ENCODE measurements at places on chromosomes 1 and 21.

DNA sequence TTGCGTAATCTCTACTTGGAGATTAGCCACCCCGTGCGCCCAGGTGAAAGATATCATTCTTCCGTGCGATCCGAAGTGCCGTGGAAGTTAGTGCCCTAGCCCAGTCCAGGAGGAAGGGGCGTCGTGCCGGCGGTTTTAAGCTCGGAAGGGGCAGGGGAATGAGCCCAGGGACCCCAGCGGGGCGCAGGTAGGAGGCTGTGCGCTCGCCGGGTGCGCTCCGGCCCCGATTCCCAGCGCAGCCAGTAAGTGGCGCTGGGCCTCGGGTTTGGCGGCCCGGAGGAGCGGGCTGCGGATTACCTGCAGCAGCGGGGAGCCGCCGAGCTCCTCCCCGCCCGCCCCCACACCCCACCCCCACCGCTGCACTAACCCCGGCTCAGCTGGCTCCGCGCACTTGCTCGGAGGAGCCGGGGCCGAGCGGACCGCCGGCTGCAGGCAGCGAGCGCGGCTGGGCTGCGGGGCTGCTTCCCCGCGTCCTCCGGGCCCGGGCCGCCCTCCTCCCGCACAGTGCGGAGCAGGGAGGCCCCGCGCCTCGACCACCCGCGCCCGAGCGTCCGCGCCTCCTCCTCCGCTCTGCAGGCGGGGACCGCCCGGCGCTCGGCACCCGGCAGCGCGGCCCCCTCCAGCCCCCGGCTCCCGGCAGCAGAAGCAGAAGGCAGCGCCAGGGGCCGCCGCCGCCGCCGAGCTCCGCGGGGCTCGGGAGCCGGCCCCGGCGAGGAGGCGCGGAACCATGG, at the start of gene RYR2:
RYR2 (plus strand) TSS at position 390 of the 731 bp plus-strand sequence; CDS start at position 728, 338 bp downstream.
- DNase-seq: no peak

GRCh38 chr1:228109073-228109961, at the start of gene MRPL55:
Gene MRPL55, minus strand, starts transcription at chr1:228109299. Its CDS starts 1,039 bp downstream, at chr1:228108260.
- peak; percentile 98 for DNase-seq

GRCh38 chr1:19384113-19384512, 72.0 kb downstream of the SLC66A1 start:
- no peak for DNase-seq

DNA sequence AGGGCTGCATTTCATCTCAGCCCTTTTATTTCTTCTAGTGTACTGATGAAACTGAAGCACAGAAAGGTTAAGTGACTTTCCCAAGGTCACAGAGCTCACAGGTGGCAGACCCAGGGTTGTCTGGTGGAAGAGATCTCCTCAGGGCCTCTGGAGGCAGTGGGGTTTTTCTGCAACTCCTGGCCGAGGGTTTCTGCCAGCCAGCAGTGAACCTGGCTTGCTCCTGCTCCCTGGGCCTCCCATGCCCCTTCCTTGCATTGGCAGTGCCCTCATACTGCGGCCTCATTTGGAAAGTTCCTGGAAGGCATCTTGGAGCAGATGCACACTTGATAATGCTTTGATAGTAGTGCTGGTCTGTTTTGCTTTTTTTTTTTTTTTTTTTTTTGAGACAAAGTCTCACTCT, 7.7 kb downstream of the GALNT2 start:
- DNase-seq: no peak

DNA sequence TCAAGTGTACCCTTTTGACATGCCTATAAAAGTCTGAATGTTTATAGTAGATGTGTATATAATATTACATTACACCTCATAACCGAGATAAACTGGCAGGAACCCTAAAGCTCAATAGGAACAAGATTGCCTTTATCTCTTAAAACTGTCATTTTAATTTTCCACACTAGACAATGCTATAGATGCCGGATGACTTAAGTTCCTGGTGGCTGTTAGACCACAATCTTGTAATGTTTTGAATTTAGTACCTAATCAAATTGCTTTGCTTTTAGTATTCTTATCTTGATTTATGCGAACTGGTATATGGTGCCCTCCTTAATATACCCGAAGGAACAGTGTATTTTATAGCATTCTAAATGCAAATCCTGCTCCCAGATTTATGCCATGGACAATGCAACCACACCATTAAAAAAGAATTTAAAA, 1397.0 kb upstream of the ADGRL4 start:
- no peak for DNase-seq

GRCh38 chr1:20981915-20982314, 194.8 kb downstream of the EIF4G3 start:
- no peak for DNase-seq

DNA sequence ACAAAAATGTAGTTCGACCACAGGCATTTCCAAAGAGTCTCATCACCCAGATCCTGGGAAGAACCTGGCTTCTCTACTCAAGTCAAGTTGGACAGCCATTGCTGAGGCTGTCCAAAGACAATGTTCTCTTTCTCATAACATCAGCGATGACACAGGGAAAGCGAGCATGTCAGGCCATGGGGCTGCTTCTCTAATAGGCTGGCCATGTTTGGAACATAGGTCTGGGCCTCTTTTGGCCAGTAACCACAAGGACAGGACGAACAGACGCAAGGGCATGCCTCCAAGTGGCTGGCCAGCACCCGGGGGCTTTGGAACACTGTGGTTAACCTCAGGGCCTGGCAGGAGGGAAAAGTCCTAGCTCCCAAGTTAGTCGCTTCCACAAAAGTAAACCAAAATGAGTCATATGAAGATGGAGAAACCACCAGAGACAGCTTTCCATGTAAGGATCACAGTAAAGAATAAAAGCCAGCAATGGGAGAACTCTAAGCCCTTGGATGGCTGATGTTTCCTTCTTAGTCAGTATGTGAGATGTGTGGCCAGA, 80.6 kb upstream of the SLC44A3 start:
- DNase-seq: no peak

DNA sequence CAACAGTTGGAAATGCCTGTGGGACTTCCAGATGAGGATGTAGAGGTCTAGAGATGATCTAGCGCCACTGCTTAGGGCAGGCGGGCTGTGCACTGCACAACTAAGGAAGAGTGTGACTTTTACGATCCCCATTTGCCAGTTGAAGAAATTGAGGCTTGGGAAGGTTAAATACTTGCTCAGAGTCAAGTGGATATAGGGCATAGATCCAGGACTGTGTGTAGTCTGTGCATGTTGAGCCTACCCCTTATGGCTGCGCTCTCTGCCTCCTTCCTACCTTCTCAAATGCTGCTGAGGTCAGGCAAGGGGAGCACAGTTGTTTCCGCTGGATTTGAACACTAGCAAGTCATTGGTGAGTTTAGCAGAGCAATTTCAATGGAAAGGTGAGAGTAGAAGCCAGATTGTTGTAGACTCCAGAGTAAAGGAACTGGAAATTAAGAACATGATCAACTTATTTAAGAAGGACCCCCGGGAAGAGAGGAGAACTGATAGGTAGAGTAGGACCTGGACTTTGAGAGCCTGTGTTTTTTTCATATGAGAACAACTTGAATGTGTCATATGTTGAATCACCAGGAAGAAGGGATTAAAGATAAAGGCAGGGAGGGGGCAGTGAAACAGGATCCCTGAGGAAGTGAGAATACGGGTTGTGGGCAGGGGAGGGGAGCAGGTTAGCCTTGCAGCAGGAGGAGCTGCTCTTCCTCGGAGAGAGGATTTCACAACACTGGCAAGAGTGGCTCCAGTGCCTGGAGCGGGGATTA, 2.7 kb downstream of the CAPN2 start:
- DNase-seq: peak; percentile 48

- peak; percentile 64 for DNase-seq
These were observed 1.1 kb upstream of the TMEM82 start for GRCh38 chr1:15740924-15741850.

- DNase-seq: no peak
These were observed 12.1 kb downstream of the FCRL5 start for GRCh38 chr1:157540160-157540748.

DNA sequence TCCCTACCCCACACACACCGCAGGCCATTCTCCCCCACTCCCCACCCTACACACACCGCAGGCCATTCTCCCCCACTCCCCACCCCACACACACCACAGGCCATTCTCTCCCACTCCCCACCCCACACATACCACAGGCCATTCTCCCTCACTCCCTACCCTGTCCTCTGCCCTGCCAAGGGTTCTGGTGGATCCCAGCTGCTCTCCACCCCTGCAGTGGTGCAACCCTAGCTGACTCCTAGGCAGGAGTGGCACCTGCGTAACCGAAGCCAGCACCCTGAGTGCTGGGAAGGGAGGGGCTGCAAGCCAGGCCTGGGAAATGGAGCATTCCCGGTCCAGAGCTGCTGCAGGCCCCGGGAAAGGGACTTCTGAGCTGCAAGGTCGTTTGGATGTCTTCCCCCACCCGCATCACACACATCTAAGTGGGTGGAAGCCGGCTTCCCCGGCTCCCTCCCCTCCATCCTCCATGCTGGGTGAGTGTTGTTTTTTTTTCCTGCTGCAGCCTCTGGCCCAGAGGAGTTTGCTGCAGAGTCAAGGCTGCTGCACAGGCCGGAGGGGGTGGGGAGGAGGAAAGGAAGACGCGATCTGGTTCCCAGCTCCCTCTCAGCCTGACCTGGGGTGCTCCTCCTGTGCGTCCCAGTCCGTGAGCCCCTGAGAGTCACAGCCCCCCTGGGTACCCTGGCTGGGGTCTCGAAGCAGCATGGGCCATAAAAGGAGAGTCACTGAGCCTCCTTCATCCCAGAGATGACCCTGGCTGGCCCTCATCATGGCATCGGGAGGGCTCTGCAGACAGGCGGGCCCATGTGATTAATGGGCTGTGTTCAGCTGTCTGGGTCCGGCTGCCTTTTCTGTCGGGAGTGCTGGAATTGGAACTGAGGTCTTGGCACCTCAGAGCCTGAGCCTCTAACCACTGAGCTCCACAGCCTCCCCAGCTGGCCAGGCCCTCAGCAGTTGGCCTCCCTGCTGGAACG, 16.1 kb downstream of the H6PD start:
- no peak for DNase-seq

GRCh38 chr1:205067031-205067430, 17.2 kb downstream of the TMEM81 start:
- DNase-seq: no peak

DNA sequence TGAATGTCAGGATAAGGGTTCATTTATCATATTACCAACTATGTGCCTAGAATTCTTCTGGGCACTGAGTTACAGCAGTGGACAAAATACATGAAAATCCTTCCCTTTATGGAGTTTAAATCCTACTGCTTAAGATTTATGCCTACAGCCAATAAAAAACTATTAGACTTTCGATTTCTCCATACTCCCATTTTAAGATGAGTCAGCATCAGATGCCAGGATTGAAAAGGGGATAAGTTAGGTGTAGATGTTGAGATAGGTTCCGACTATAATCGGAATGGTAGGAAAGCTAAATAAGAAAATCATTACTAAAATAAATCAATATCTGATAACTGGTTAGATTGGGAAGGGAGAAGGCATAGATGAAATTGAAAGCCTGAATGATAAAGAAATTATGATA, 3.2 kb upstream of the COL24A1 start:
- no peak for DNase-seq

DNA sequence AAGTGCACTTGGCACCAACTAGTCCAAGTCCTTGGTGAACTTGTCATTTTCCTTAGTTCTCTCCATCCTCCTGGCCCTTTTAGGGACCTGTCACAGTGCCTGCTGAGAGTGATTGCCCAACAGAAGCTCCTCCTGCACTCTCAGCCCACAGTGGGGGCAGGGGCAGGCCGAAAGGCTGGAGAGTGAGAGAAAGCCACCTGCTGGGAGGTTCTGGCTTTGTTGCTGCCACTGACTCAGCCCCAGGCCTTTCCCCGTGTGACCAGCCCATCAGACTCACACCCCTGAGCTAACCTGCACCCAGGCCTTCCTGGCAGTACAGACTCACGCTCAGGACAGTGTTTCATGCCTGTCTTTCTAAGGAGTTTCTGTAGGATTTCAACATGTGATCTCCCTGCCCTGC, 17.1 kb upstream of the PROK1 start:
- DNase-seq: peak; percentile 39

GRCh38 chr1:91846639-91847013, 39.3 kb downstream of the TGFBR3 start:
- no peak for DNase-seq

- peak; percentile 38 for DNase-seq
These were observed 494.7 kb downstream of the SMYD3 start for GRCh38 chr1:246012341-246012740.

GRCh38 chr1:90724361-90724760, 7.3 kb upstream of the BARHL2 start:
- no peak for DNase-seq

DNA sequence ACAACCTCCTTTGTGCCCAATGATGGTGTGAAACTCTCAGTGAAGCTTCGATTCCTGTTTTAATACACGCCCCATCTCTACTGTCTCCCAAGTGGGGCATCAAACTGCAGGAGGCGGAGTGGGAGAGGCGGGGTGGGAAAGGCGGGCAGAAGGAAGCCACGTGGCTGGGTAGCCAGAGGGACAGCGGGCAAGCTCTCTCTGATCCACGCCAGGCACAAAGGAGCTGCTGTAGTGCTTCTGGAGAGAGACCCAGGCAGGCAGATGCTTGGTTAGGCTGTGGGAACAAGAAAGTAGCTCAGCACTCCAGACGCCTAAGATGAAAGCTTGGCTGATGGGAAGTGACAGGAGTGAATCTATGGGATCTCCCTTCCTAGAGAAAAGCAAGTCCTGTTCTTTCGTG, 25.7 kb downstream of the TRIM67 start:
- no peak for DNase-seq

- DNase-seq: no peak
These were observed 25.5 kb downstream of the TUFT1 start for GRCh38 chr1:151565502-151566189.

DNA sequence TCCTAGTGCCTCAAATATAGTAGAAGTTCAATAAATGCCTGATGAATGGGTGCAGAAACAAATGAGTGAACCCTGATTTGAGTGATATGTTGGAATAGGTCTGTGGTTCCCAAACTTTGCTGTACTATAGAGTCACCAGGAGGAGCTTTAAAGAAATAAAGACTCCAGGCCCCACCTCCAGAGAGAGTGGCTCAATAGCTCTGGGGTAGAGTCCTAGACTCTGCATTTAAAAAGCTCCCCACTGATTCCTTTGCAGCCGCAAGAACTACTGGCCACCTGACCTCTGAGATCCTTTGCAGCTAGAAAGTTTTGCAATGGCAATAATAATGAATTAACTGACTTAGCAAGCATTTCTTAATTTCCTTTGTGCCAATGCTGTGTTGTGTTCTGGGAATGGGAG, 20.9 kb downstream of the TCHHL1 start:
- DNase-seq: no peak

DNA sequence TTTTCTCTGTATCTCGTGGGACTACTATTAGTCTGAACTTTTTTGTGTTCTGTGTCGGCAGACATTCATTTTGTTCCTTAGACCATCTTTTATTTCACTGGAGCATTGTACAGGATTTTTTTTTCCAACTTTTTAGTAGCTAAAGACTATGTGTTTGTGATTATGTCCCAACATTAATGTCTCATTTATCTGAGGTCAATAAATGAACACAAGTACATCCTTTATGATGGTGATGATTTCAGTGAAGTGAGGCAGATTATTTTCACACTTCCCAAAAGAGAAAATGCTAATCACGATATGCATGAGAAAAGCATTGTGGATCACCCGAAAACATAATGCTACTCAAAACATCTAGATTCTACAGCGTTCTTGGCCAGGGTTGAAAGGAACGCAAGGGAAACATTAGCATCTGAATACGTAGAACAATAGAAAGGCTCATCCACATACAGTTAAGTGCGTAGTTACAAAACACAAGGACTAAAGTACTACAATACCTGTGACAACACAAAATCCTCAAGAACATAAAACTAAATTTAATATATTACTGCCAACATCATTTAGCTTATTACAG, 981.7 kb upstream of the NCAM2 start:
- no peak for DNase-seq
